T-helper 9 cell (primary cell): ENCODE measurements at places on chromosomes 7 and 10.

- no peak for DNase-seq
Measured at GRCh38 chr10:131427901-131428300, 116.4 kb upstream of the TCERG1L start.

DNA sequence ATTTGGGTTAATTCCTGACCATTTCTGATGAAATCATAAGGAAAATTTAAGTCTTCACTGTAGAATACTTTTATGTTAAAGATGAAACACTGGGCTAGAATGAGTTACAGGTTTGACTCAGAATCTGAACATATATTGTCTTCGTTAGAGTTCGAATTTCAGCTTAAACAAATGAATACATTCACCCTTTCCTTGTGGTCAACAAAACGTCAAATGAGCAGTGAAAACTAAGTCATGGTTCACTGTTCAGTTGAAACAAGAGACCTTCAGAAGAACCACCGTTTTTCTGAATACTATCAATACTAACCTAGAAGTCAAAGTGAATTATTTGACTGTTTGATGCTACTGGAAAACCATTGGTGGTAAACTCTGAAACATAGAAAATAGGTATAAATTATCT is 235.2 kb upstream of the ZWINT start:
- DNase-seq = no peak

GRCh38 chr7:66099551-66100407 is 14.9 kb upstream of the CRCP start:
- peak; percentile 9 for DNase-seq

DNA sequence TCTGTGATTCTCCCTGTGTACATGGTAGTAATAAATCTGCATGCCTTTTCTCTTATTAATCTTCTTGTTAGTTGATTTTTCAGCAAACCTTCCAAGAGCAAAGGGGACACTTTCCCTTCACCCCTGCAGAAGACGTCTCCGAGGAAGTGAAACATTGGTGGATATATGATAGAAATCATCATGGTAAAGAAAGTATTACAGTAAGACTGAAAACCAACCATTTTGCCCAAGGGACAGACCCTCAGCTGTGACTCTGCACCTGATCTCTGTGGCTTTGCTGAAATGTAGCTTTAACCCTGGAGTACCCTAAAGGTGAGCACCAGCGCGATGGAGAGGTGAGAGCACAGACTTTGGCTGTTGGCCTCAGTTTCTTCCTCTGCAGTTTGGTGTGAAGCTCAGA is 32.8 kb upstream of the MYO3A start:
- no peak for DNase-seq

GRCh38 chr7:27079234-27079975 is 16.4 kb downstream of the HOXA1 start:
- no peak for DNase-seq

DNA sequence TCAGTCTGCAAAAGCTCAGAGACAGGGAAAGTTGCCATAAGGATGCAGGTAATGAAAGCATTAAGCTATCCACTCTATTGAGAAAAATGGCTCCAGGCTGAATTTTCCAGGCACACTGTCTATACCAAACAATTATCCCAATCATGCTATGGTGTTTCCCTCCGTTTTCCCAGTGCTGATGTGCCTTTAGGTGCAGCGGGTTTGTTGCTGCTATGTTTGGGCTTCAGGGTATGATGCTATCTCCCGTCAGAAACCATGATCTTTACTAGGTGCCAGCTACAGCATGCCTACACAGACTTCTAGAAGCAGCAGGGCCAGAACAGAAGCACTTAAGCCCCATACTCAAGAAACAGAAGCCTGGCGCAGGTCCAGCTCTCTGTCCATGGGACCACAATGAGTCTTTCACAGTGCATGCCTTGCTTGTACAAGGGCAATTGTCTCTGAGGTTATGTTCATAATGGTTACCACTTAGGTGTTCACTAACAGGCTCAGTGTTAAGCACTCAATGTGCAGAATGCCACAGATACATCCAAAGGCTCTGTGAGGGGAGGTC is 19.4 kb downstream of the STEAP1B start:
- no peak for DNase-seq

DNA sequence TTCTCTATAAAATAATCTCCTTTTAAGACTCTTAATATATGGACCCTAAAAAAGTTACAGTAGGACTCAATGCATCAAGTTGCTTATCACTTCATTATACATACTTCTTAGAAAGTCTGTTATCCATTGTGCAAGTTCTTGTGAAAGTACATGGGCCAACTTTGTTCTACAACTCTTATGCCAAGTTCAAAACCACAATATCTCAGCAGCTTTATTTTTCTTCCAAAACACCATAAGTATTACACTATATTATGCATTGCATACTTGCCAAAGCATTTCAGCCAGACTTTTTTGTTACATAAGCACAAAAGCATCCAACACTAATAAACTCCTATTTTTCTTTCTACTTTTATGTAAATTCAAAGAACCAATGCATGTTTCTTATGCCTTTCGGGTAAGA is 94.4 kb downstream of the AHR start:
- no peak for DNase-seq

GRCh38 chr10:89531359-89531758 is 4.0 kb downstream of the SLC16A12 start:
- DNase-seq = no peak
